ENCODE measurements at places on chromosomes 7 and 10.

DNA sequence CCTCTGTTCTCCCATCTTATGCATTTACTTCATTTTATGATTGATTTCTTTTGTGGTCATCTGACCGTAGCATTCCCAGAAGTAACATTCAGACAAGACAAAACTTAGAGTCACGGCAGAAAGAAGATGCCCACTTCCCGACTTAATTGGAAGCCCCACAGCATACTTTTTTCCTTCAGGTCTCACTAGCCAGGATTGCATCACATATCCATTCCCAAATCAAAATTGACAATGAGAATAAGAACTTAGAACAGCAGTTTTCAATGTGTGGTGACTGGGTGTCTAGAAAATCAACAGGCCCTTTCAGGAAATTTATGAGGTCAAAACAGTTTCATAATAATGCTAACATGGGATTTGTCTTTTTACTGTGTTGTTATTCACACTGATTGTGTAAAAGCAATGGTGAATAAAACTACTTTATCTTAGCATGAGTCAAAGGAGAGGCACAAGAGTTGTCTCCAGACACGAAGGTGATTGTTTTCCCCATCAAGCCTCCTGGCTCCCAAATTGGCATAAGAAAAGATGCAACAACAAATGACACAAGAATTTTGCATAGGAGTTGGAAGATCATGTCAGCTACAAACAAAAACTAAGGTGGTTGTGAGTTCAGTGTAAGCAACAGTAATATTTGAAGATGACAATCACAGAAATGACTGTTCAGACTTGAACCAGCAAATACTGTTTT, 493.9 kb downstream of the HTR7 start:
- DNase-seq: no peak

- DNase-seq: no peak
Observed at GRCh38 chr10:21468086-21468485, 57.4 kb downstream of the SKIDA1 start.

GRCh38 chr7:47389171-47389922, 192.6 kb downstream of the TNS3 start:
- DNase-seq: no peak

DNA sequence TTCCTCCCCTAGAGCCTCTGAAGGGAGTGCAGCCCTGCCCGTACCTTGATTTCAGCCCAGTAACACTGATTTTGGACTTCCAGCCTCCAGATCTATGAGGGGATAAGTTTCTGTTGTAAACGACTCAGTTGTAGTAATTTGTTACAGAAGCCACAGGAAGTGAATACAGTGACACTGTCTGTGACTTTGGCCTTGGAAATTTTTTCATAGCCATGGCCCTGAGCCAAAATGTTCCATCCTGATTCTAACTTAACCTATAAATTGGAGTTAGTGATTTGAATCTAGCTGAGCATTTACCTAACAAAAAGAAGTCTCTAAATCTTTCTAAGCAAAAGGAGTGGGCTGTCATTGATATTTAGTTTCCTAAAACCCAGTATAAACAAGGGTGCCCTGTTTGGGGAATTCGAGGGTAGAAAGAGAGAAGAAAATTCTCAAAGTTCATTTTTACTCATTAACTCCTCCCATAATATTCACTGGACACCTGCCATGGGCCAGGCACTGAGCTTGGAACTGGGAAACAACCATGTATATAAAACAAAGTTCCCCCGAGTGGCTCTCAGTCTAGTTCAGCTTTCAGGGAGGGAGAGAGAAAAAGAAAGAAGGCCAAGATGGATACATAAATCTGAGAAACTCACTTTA, 162.3 kb downstream of the SKIDA1 start:
- DNase-seq: no peak

DNA sequence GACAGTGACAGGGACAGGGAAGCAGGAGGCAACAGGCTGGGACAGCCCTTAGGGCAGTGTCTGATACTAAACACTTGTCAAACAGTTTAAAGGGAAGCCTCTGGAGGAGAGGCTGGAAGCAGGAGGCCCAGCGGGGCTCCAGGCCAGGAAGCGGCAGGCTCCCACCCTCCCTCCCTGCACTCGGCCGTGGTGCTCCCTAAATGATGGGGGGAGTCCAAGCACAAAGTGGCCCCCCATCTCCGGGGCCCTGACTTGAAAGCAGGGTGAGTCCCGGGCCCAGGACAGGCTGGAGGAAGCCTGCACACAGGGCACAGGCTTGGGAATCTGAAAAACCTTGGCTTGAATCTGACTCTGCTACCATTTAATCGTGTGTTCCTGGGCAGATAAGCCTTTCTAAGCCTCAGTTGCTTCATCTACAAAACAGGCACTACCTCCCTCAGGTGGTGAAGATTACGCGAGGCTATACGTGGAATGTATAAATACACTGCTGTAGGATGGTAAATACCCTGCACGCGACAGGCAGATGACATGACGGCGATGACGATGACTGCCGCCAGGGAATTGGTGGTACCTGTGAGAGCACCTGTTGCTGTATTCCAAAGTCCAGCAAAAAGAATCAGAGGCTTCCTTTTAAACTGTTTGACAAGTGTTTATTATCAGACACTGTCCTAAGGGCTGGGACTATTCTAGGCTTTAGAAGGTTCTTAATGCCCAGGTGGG, 34.1 kb downstream of the GBX1 start:
- no peak for DNase-seq

DNA sequence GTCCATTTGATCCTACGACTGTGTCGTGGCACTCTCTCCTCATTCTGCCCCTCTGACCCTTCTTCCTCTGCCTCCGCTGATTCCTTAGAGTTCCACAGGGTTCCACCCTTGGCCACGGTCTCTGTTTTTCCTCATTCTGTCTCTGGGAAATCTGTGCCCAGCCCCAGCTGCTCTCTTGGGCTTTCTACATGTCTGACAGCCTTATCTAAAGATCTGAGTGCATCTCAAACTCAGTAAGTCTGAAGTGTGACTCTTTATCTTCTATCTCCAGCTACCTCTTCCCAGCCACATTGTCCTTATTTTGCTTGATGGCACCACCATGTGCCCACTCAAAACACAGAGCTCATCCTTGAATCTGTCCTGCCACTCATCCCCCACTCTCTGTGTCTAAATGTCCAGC, 62.1 kb upstream of the AQP1 start:
- DNase-seq: no peak

- DNase-seq: no peak
Observed at GRCh38 chr10:99855479-99856071, 73.1 kb downstream of the ABCC2 start.

- no peak for DNase-seq
Observed at GRCh38 chr7:2757361-2757903, 69.4 kb downstream of the AMZ1 start.

DNA sequence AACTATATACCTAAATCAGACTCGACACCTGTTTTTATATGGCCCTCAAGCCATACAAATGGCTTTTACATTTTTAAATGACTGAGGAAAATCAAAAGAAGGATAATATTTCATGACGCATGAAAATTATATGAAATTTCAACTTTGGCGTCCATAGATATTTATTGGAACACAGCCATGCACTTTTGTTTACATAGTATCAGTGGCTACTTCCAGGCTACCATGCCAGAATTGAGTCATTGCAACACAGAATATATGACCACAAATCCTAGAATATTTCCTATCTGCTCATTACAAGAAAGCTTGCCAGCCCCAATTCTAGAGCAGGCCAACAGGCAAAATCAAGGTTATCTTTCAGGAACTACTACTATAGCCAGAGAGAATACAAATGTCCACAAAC, 29.3 kb downstream of the AFAP1L2 start:
- no peak for DNase-seq
